HT-29 (cell line): ENCODE measurements at places on chromosomes 2 and 18.

DNA sequence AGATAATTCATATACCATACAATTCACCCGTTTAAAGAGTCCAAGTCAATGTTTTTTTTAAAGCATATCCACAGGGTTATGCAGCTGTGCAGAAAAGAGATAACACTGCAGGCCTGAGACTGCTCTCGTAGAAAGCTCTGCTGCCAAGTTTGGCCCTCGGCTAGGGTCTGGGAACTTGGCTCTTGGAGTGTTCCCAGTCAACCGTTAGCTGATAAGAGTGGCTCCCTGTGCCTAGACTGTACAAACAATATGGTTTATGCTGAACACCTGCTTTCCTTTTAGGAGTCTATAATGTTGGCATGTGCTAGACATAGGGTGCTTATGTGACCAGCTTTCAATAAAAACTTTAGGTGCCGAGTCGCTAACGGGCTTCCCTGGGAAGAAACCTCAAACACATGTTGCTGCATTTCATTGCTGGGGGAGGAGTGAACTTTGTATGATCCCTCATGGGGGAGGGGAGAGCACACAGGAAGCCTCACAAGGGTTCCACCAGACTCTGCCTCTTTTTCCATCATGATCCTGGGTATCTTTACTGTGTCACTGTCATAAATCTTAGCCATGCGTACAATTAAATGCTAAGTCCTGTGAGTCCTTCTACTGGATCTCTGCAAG lies 34.7 kb downstream of the RFX8 start:
- no peak for DNase-seq

- DNase-seq = no peak
Measured at GRCh38 chr2:235669983-235670962, 176.4 kb downstream of the AGAP1 start.

DNA sequence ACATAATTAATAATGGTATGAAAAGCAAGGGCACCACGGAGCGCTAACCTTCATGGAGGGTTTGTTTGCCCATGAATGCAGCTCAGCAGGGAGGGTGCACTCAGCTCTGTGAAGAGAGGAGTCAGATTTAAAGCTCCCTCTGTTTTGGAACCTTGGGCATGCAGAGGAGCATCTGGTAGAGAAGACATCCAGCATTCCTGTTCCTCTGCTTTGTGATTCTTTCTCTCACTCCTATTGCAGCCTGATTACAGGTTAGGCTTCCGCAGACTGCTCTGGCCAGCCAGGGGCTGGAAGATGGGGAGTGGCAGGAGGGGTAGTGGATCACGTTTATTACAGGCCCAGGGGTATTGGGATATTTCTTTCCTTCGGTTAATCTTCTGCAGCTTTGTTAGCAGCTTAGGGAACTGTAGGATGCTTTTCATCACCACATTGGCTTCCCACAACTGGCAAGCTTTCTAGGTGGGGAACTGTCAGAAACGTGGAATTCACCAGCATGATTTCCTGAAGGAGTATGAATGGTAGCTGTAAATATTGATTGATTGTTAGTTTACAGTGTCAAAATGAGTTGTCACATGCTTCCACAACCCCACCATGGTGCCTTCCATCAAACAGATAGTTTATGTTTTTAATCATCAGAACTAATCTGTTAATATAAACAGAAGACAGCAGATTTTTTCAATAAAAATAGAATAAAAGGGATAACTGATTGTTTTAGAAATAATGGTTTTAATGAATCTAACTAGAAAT lies 201.1 kb downstream of the VAPA start:
- DNase-seq = no peak

DNA sequence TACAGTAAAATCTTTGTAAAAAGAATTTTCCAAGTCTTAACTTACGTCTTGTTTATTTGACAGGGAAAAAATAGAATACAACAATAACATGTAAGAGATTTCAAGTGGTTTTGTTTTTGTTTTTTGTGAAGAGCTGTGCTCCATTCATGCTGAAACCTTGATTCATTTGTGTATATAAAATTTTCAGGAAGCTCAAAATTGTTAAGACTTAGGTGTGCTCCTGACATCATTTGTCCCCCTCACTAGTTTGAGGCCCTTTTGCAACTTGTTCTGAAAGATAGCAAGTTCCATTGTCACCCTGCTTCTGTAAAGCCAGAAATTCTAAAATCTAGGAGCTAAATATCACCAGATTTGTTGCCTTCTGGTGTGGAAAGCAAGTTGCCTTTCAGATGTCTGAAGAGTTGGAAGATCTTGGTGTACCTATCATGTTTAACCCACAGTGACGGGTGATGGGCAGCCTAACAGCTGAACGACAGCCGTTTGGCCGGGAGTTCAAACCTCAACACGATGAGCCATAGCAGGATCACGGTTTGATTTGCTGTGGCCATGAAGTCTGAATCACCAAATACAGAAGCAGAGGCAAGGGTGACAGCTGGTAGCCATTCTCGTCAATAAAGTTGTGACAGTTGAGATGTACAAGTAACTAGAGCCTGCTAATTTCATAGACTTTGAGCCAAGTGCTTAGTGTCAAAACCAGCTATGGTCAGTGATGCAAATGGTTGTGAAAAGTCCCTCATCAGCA lies 205.5 kb upstream of the SP5 start:
- no peak for DNase-seq

- no peak for DNase-seq
Measured at GRCh38 chr2:23782646-23783045, 144.3 kb downstream of the ATAD2B start.

DNA sequence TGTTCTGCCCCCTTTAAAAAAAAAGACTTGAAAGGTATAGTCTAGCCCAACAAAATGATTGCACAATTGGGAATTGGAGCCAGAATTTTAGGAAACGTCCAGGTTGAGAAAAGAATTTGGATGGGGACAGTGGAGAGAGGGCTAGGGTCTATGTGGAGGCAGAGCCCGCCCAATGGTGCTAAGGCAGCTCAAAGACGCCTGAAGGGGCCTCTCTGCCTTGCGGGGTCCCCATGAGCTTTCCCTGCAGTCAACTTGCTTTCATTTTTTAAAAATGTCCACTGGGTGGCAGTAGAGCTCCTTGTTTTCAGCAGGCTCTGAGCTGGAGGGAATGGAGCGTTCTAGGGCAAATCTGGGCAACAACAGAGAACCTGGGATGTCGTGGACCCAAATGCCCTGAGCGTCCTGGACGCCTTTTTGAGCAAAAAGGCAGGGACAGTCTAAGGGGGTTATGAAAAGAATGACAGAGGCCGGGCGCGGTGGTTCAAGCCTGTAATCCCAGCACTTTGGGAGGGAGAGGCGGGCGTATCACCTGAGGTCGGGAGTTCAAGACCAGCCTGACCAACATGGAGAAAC lies 40.2 kb upstream of the ITM2C start:
- DNase-seq = peak; percentile 81

- no peak for DNase-seq
Measured at GRCh38 chr2:46381871-46382270, 84.7 kb downstream of the EPAS1 start.

- peak; percentile 80 for DNase-seq
Measured at GRCh38 chr2:70094978-70095719, 7.9 kb downstream of the PCBP1 start.

DNA sequence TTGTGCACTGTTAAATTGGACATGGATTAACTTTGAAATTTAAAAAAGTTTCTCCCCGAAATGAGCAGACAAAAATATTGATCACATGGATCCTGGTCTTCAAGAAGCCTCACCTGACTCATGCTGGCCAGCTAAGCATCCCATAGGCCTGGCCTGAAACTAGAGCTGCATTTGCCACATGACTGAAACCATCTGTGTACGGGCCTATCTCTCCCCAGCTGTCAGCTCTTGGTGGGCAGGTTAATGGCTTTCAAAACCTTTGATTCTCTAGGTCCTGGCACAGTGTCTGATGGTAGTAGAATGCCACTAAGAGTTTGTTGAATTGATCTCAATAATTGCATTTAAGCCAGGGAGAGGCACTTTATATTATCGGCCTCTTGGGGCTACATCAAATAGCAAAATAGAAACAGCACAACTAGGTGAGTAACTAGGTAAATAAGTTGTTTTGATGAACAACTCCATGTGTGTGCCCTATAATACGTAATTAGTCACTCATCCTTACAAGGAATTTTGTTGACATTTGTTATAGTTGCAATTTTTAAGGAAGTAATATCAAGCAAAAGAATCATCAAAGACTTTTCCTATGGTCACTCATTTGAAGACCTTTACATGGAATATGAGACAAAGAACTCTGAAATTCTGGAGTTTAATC lies 251.1 kb downstream of the SP3 start:
- no peak for DNase-seq

DNA sequence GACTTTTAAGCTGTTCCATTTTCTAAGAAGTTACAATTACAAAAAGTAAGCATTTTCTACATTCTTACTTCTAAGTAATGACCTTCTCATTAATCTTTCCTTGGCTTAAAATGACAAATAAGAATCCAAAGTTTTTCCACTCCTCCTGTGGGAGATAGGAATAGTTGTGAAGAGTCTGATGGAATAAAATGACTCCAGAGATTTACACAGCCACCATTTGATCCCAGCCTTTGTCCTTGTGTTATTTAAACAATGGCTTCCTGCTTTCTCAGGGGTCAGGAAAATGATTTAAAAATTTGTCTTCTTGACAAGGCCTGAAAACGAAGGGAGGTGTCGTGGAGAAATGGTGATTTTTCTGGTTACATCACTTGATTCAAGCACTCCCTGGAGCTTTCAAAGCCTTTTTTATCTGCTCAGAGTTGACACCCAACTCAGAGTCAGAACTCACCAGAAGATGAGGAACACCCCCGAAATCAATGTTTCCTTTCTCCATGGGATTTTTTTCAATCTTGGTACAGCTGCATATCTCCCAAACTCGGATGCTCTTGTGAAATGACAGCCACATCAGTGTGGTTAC lies 106.5 kb downstream of the GALNT3 start:
- no peak for DNase-seq

- no peak for DNase-seq
Measured at GRCh38 chr2:9535177-9535576, 20.5 kb downstream of the ADAM17 start.

- no peak for DNase-seq
Measured at GRCh38 chr2:127594116-127594591, 51.8 kb upstream of the GPR17 start.

GRCh38 chr2:181552808-181553207 lies 95.6 kb downstream of the ITGA4 start:
- DNase-seq = peak; percentile 30

GRCh38 chr18:74367905-74368304 lies 52.3 kb downstream of the C18orf63 start:
- DNase-seq = no peak

GRCh38 chr2:101204400-101205115 lies 48.1 kb upstream of the CNOT11 start:
- DNase-seq = peak; percentile 12

GRCh38 chr2:7037340-7038333 lies 120.4 kb downstream of the RNF144A start:
- peak; percentile 68 for DNase-seq

GRCh38 chr2:104965900-104966299 lies 72.0 kb upstream of the MRPS9 start:
- no peak for DNase-seq
